ENCODE measurements at places on chromosomes 11 and 22. TPM values are rescaled to one million over a fixed set of nuclear protein-coding genes. Genes with fewer than 3 reads are reported as not detected.
A peak's percentile ranks its signal among the peaks of the same experiment; 100 is the strongest.

DNA sequence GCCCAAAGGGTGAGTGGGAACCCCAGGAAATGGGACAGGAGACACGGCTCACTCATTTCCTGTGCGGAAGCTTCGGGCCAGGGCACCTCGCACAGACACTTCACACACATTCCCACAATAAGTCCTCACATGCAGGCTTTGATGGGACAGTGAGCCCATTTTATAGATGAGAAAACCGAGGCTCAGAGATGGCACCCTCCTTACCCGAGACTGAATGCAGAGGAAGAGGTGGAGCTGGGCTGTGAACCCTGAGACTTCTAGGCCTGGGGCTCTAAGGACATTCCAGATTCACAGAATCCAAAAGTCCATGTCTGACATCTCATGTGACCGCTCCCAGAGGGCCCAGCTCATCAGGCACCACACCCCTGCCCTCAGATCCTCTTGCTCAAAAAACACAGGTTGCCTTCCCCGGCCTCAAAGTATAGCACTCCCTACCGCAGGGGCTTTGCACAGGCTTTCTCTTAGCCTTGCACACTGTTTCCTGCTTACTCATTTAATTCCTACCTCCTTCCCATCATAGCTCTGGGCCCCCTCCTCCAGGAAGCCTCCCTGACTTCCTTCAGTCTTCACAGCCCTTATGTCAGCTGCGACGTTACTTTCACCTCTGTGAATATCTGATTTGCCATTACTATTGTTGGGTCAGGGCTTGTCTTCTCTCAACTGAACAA lies 57.1 kb upstream of the TCF20 start:
- no peak overlapping the region for H3K4me3 ChIP-seq
- H3K36me3 ChIP-seq: no peaks in the 10 kb centered on the region
- no peak overlapping the region for H3K27ac ChIP-seq
- no peaks in the 10 kb centered on the region for H3K27me3 ChIP-seq
- H3K4me1 ChIP-seq: peaks cover 7% of the 10 kb centered on the region

The PPP1CA gene
- 107 TPM for total RNA-seq

The OR10D3 gene
- not detected for total RNA-seq

- H3K4me1 ChIP-seq: no peaks in the 10 kb centered on the region
- no peaks in the 10 kb centered on the region for H3K36me3 ChIP-seq
Measured at GRCh38 chr11:124934862-124935547, 842 bp downstream of the HEPACAM start.

DNA sequence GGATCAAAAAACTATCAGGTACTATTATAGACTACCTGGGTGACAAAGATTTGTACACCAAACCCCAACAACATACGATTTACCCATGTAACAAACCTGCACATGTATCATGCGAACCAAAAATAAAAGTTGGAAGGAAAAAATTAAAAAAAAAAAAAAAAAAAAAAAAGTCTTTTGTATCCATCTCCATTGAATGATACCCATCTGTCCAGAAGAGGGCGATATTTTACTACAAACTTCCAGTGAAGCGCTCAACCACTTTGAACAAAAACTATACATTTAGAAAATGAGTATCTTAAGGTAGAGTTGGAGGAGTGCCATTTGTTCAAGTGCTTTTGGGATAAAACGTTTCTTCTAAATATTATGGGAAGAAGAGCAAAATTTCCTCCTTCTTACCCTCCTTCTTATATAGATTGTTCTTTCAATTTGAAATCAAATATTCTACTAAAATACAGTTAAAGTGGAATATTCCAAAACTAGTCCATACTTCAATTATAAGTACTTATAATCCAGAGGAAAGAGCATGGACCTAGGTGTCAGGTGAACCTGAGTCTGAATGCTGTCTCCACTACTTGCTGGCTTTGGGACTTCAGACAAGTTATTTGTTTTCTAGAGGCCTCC lies 23.3 kb downstream of the ARL14EP start:
- peaks cover 15% of the 10 kb centered on the region for H3K4me1 ChIP-seq
- DNase-seq: no peak
- no peak overlapping the region for H3K27ac ChIP-seq
- no peak overlapping the region for H3K4me3 ChIP-seq
- peaks cover 19% of the 10 kb centered on the region for H3K36me3 ChIP-seq
- H3K27me3 ChIP-seq: no peaks in the 10 kb centered on the region

GRCh38 chr11:29227811-29228210 lies 789.0 kb downstream of the KCNA4 start:
- H3K27me3 ChIP-seq: peaks cover 7% of the 10 kb centered on the region
- no peaks in the 10 kb centered on the region for H3K36me3 ChIP-seq
- no peak for DNase-seq
- no peak overlapping the region for H3K27ac ChIP-seq
- no peaks in the 10 kb centered on the region for H3K4me1 ChIP-seq
- no peak overlapping the region for H3K4me3 ChIP-seq

The RCOR2 gene
- 30.6 TPM for total RNA-seq

DNA sequence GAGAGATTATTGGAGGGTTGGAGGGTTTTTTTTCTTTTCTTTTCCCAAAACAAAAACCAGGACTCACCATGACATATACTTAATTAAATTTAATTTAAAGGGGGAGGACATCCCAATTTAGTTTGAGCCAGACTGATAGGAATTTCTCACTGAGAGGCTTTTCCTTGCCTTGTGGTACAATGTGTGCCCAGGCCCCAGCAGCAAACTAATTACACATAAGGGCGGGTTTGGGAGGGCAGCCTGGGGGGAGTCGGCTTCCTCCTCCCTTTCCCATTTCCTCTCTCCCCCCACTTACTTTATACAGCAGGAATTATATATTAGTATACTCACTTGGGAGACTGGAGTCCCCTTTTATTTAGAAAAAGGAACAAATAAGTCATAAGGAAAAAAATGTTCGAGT lies 2.9 kb downstream of the TEAD1 start:
- H3K4me1 ChIP-seq: peaks cover 64% of the 10 kb centered on the region
- H3K27me3 ChIP-seq: no peaks in the 10 kb centered on the region
- peak overlapping the region; percentile 98 for H3K27ac ChIP-seq
- DNase-seq: no peak
- no peaks in the 10 kb centered on the region for H3K36me3 ChIP-seq

DNA sequence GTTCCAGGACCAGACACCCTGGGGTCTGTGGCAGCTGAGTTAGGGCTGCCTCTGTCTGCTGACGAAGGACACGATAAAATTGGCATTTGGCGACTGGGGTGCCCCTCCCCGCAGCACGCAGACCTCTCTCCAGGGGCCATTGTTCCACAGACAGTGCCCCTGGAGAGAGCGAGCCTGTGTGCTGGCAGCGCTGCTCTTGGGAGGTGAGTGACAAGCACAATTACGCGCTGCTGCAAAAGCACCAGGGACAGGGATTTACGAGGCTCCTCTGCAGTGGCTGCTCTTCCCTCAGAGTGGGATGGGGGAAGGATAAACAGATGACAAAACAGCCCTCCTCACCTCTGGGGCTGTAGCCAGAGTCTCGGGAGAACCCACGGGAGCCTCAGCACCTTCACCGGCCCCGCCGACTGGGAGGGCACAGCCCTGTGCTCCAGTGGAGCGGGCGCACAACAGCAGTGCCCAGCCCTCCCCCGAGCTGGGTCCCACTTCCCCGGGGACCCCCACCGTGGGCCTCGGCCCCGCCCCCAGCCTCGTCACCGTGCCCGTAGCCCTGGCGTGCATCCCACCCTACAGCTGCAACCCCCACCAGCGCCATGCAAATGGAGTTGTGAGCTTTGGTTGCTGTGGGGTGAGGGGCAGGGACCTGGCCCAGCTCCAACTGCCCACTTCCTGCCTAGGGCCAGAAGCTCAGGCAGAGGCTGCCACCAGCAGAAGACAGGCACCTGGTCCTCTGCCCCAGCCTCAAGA lies 19.6 kb downstream of the CHID1 start:
- H3K36me3 ChIP-seq: peaks cover 6% of the 10 kb centered on the region
- H3K4me3 ChIP-seq: no peak overlapping the region
- no peaks in the 10 kb centered on the region for H3K4me1 ChIP-seq
- no peaks in the 10 kb centered on the region for H3K27me3 ChIP-seq
- no peak for DNase-seq
- H3K27ac ChIP-seq: no peak overlapping the region

The APOA1 gene
- 0.75 TPM for total RNA-seq

GRCh38 chr22:50529416-50529896 lies 356 bp downstream of the TYMP start:
- H3K27me3 ChIP-seq: peaks cover 38% of the 10 kb centered on the region
- peak overlapping the region; percentile 13 for H3K4me3 ChIP-seq
- H3K4me1 ChIP-seq: peaks cover 35% of the 10 kb centered on the region
- H3K27ac ChIP-seq: no peak overlapping the region

- peaks cover 26% of the 10 kb centered on the region for H3K36me3 ChIP-seq
- H3K4me3 ChIP-seq: no peak overlapping the region
- no peaks in the 10 kb centered on the region for H3K27me3 ChIP-seq
- H3K4me1 ChIP-seq: peaks cover 20% of the 10 kb centered on the region
- DNase-seq: peak; percentile 68
Measured at GRCh38 chr22:17807578-17808410, 33.5 kb upstream of the BID start.

DNA sequence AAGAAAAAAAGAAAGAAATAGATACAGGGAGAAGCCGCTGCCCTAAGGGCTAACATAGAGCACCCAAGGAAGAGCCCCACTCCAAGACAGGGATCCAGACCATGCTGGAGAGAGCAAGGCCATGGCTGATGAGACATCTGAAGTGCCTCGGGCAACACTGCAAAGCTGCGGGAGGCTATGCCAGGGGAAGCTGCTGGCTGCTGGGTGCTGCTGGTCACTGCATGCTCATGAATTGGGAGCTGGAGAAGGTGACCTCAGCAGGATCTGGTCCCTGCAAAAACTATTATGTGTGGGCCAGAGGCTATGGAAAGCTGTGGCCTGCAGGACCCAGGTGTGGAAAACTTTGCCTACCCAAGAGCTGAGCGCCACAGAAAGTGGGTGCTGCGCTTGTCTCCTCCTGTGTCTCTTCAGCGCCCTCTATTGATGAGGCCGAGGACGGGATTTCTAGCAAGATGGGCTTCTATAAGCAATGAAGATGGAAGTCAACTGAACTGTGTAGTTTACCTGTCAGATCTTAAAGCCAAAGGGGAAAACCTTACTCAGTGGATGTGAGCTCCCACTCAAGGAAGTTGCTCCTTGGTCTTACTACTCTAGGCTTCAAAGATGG lies 17.3 kb upstream of the SLC29A2 start:
- DNase-seq: no peak
- H3K27me3 ChIP-seq: peaks cover 9% of the 10 kb centered on the region
- no peak overlapping the region for H3K27ac ChIP-seq

GRCh38 chr11:63532117-63532516 lies 4.5 kb upstream of the PLAAT4 start:
- no peak for DNase-seq
- no peak overlapping the region for H3K4me3 ChIP-seq
- peak overlapping the region; percentile 4 for H3K27ac ChIP-seq
- no peaks in the 10 kb centered on the region for H3K36me3 ChIP-seq

DNA sequence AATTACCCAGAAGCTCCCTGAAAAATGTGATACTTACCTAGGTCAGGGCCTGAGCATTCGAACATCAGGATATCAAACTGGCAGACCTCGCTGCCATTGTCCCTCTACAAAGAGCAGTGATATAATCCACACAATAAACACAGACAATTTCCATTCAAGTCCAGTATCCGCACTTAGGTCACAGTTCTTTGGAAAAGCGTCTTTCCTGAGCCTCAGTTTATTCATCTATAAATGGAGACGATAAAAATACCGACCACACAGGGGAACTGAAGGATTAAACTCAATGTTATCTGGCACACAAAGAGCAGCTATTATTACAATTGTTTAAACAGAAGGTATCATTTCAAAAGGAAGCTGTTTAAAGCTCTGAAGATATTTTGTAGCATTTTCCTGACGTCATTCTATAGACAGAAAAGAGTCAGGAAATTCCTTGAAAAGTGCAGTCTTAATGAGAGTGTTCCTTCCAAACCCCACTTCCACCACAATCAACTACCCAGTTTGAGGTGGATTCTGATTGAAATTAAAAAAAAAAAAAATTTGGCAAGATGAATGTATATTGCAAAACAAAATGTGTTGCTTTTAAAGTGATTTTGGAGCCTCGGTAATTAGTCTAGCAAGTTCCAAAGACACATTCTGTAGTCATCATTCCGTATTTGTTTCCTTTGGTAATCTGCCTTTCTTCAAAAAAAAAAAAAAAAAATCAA lies 47.2 kb upstream of the IGSF9B start:
- no peaks in the 10 kb centered on the region for H3K4me1 ChIP-seq
- DNase-seq: no peak
- peak overlapping the region; percentile 13 for H3K27ac ChIP-seq
- H3K27me3 ChIP-seq: peaks cover 14% of the 10 kb centered on the region
- no peaks in the 10 kb centered on the region for H3K36me3 ChIP-seq

DNA sequence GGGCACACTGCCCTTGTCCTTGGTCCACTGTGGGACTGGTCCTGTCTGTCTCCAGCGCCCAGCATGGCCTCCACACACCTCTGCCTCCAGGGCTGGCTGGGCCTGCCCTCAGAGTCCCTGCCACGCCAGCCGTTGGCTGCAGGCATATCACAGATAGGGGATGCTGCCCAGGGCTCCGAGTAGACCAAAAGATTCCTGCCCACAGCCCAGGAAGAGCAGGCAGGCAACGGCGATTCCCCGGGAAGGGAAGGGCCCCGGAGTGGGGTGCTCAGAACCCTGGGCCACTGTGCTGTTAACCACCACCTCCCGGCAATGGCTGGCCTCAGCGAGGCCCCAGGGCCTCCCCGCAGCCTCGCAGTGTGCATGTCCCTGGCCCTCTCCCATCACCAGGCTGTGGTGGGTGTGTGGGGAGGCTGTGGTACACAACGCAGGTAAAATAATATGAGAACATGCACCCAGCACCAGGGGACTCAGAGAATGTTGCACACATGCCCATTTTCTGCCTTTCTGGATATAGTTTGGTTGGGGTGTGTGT lies 2.2 kb downstream of the IFITM5 start:
- no peak for DNase-seq
- H3K4me3 ChIP-seq: no peak overlapping the region
- no peak overlapping the region for H3K27ac ChIP-seq
- peaks cover 7% of the 10 kb centered on the region for H3K4me1 ChIP-seq

DNA sequence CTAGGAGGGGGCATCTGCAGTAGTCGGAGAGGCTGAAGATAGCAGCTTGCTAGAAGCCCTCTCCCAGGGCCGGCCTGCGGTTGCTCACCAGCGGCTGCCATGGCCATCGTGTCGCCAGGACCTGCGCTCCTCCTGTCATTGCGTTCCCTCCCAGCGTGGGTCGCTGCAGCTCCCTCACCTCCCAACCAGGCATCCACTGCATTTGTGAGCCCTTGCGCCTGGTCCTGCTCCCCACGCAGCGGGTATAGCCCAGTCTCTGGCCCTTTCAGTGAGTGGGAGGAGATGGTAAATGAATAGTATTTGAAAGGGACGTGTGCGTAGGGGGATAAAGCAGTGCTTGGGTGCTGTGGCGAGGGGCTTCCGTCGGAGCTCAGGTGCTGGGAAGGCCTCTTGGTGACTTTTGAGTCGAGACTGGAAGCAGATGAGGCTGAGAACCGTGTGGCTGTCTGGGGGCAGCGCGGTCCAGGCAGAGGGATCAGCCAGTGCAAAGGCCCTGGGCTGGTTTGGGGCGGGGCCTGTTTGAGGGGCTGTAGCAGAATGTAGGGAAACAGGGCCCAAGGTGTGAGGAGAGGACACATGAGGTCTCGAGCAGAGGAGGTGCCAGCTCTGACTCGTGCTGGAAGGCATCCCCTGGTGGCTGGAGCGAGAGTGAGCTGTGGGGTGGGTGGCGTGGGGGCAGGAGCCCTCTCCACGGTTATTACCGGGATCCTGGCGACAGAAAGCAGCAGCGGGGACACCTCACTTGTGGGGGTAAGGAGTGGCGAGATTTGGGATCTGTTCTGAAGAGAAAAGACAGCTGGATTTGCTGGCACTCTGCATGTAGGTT lies 39.3 kb downstream of the LRP5 start:
- DNase-seq: no peak
- no peak overlapping the region for H3K27ac ChIP-seq
- H3K4me3 ChIP-seq: no peak overlapping the region
- H3K27me3 ChIP-seq: no peaks in the 10 kb centered on the region
- H3K36me3 ChIP-seq: peaks cover 25% of the 10 kb centered on the region

- DNase-seq: no peak
- no peak overlapping the region for H3K4me3 ChIP-seq
- no peak overlapping the region for H3K27ac ChIP-seq
- peaks cover 18% of the 10 kb centered on the region for H3K4me1 ChIP-seq
- peaks cover 8% of the 10 kb centered on the region for H3K27me3 ChIP-seq
Measured at GRCh38 chr11:119794141-119794665, 65.2 kb upstream of the NECTIN1 start.

All from mesothelial cell of epicardium (in vitro differentiated cells).